NCI-H2107 (cell line): ENCODE measurements at places on chromosomes 11 and 22.

GRCh38 chr11:69848201-69848600, 29.0 kb upstream of the FGF3 start:
- DNase-seq, result no peak

- DNase-seq, result no peak
Observed at GRCh38 chr11:66749091-66749490, 20.1 kb upstream of the SPTBN2 start.

GRCh38 chr11:109507836-109508561, 86.0 kb downstream of the C11orf87 start:
- no peak for DNase-seq

DNA sequence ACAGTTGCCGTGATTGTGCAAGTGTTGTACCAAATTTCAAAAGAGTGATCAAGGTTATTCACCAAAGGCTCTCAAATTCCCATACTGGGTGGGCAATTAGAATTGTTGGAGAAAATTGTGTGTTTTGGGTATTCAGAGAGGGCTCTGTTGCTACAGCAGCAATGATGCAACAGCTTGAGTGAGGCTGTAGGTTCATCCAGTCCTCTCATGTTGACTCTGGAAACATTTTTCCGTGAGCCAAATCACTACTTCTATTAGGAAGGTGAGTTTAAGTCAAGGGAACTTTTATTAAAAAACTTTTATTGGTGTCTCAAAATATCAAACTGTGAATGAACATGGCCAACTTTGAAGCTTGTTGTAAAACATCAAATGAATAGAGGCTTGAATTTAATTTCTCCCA, 116.5 kb downstream of the CD44 start:
- DNase-seq, result no peak

DNA sequence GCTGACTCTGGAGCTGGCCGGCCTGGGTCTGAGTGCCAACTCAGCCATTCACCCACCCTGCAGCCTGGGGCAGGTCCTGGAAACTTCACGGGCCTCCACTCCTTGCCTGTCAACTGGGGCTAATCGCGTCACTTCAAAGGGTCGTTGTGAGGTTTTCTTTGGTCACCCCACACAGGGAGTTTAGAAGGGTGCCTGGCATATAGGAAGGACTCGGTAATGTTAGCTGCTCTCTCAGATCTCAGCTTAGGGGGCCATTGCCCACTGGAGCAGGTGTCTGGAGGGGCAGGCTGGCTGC, 7.3 kb downstream of the INCENP start:
- no peak for DNase-seq

- no peak for DNase-seq
Observed at GRCh38 chr11:70124321-70125000, 46.3 kb downstream of the ANO1 start.

DNA sequence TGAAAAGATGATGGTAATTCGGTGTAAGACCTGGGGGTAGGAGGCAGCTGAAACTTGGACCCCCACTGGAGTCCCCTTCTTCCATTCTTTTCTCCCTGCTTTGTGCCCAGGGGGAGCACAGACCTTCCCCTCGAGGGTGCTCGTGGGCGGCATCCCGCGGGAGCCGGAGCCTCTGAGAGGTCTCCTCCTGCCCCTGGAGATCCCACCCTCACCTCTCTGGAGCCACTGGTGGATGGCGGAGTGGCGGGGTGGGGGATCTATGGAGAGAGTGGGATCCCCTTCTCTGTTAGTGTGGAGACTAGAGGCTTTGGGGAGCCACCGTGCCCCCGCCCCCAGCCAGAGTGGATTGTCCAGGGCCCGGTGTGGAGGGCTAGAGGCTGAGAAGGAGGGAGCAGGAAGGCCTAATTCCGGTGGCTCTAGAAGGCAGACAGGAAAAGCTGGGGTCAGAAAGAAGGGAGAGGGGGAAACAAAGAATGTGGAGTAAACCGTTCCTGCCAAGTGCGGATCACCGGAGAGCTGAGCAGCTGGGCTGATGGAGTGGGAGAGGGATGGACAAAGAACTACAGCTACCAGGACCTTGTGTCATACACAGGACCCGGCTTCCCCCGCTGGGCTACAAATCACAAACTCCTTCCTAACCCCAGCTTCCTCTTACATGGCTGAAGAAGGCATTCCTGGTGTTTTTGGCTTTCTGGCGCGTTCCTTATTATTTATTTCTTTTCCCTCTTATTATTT, 41.9 kb downstream of the KCNJ1 start:
- no peak for DNase-seq

DNA sequence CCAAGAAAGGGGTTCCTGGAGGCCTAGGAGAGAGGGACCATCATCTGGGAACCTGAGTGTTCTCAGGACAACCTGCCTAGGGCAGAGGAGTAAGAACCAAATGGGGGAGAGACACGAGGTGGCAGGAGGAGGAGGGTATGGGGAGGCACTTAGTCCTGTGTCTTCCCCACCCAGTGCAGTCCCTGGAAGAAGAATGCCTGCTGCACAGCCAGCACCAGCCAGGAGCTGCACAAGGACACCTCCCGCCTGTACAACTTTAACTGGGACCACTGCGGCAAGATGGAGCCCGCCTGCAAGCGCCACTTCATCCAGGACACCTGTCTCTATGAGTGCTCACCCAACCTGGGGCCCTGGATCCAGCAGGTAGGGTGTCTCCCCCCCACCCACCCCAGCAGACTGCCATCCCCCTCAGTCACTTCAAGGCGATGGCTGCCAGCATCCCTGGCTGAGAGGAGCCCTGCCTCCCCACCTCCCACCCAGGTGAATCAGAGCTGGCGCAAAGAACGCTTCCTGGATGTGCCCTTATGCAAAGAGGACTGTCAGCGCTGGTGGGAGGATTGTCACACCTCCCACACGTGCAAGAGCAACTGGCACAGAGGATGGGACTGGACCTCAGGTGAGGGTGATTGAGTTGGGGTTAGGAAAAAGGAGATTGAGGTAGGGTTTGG, 3.7 kb upstream of the INPPL1 start:
- DNase-seq, result no peak

- DNase-seq, result no peak
Observed at GRCh38 chr11:110337570-110338193, 41.3 kb upstream of the RDX start.

GRCh38 chr11:87966216-87966615, 209.0 kb downstream of the RAB38 start:
- no peak for DNase-seq

- DNase-seq, result no peak
Observed at GRCh38 chr11:47437746-47438418, 11.1 kb downstream of the RAPSN start.

GRCh38 chr22:26143806-26144325, 25.4 kb upstream of the SEZ6L start:
- DNase-seq, result no peak
